ENCODE measurements at places on chromosomes 1 and 21.

DNA sequence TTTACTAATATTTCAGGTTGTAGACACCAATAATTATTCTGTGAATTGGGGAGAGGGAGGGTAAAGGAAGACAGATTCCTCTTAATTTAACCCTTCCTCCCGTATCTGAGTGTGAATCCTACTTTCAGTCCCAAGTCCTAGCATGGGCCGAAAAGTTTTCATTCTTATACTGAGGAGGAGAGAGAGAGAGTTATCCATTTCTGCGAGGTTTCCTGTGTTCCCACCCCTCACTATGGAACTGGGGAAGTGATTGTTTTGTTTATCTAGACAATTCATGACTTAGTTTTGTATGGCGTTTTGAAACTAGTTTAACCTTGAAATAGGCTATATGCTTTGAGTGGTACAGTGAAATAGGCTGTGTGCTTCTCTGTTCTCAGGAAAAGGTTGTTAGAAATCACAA, 134.0 kb upstream of the DPYD start:
- H3K27ac ChIP-seq = no peak overlapping the region
- peaks cover 3% of the 10 kb centered on the region for H3K4me1 ChIP-seq
- H3K27me3 ChIP-seq = no peaks in the 10 kb centered on the region
- no peak overlapping the region for H3K4me3 ChIP-seq

DNA sequence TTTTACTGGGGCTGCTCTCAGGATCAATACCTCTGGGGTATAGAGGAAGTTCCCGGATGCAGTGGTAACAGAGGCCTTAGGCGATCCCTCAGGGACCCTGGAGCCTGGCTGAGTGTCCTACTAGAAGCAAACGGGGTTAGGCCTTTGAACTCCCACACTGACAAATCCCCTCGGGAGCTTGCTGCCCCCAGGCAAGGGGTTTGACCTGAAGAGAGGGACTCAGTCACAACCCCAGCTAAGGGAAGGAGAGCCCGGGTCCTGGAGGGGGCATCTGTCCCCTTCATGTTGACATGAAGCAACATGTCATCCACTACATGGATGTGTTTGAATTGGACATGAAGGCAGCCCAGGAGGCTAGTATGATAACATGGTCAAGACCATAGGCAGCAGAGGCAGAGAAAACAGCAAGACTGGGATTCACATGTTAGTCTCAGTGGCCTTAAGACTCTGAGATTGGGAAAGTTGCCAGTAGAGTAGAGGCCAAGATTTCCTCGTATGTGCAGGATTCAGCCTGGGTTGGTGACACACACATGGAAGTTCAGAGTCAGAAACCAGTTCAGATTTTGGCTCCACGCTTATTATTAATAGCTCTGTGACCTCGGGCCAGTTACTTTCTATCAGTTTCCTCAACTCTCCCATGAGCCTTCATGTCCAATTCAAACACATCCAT, 101.5 kb downstream of the KCNN3 start:
- no peaks in the 10 kb centered on the region for H3K4me1 ChIP-seq
- no peak overlapping the region for H3K4me3 ChIP-seq
- H3K27ac ChIP-seq = no peak overlapping the region
- H3K27me3 ChIP-seq = no peaks in the 10 kb centered on the region

- no peaks in the 10 kb centered on the region for H3K36me3 ChIP-seq
- DNase-seq = no peak
- no peaks in the 10 kb centered on the region for H3K27me3 ChIP-seq
- H3K4me1 ChIP-seq = peaks cover 16% of the 10 kb centered on the region
- H3K27ac ChIP-seq = no peak overlapping the region
- no peak overlapping the region for H3K4me3 ChIP-seq
Observed at GRCh38 chr1:193549081-193549480, 362.7 kb upstream of the B3GALT2 start.

DNA sequence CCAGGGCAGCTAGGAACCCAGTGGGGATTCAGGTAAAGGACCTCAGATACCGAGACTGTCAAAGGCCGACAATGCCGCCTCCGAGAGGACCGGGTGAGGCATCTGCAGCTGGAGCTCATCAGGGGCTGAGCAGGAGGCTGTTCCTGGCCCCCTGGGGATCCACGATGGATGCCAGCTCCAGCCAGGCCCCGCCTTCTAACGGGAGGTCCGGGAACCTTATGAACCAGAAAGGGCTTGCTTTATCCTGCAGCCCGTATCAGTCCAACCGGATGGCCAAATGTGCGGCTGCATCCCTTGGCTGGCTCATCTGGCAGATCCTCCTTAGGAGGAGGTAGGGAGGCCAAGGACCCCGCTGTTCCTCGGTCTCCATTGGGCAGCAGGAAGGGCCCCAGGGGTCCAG, 32.0 kb downstream of the SLC45A1 start:
- no peak overlapping the region for H3K4me3 ChIP-seq
- H3K4me1 ChIP-seq = no peaks in the 10 kb centered on the region
- no peak for DNase-seq
- no peak overlapping the region for H3K27ac ChIP-seq
- H3K36me3 ChIP-seq = no peaks in the 10 kb centered on the region
